ENCODE measurements at places on chromosomes 3 and 15.
A peak's percentile ranks its signal among the peaks of the same experiment; 100 is the strongest.

DNA sequence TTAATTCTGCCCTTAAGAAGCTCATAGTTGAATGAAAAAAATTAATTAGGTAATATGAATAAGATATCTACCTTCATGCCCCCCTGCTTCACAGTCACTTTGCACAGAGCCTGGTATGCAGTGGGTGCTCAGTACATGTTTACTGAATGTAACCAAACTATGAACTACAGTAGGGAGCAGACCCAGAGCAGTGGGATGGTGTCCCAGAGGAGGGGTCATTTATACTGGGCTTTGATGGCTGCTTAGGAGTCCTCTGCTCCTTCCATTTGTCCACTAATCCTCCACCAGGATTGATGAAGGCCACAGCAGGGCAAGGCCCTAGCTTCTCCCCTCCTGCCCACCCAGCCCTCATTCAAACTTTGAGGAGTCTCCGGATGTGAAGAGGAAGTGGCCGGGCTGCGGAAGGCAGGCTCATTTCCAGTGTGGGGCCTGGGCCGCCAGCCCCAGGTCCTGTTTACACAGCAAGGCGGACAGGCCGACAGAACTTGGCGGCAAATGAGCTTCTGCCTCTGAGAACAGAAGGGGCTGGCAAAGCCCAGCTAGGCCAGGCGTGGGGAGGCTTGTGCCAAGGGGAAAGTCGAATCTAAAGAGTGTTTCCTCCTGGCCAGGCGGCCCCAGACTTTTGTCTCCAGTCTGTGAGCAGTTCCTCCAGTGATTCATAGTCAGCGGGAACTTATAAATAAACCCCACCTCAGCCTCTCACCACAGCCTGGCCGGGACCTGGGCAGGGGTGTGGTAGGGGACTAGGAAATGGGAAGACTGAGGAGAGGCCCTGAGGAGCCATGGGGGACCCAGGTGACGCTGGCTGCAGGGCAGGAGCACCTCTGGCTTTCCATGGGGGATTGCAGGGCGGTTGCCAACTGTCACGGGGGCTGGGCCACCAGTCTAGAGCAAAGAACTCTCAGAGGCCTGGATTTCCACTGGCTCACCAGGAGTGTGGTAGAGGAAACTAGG lies 51.6 kb upstream of the LCTL start:
- DNase-seq: no peak

- DNase-seq: peak; percentile 79
These were observed 3.2 kb upstream of the LSG1 start for GRCh38 chr3:194675081-194675640.

DNA sequence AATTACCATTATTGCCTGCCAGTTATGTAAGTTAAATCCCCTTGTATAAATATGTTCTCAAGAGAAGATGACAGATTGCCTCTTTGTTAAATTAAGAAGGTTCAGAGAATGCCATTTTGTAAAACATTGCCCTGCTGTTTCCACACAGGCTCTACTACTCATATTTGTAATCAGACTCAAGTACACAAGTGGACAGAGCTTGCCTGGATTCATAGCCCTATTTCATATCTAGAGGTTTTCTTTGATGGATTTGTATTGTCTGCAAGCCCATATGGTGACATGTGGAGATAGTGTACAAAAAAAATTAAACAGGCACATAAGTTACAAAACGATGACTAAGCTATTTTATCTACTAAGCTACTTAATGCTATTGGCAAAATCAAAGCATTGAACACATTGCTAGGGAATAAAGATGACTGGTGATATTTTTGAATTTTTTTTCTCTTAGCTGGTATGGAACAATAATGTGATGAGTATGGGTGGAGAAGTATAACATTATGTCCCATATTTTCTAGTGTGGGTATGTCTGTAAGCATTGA lies 1286.6 kb upstream of the ALCAM start:
- DNase-seq: no peak

GRCh38 chr15:46569781-46570180 lies 935.0 kb downstream of the SQOR start:
- no peak for DNase-seq

DNA sequence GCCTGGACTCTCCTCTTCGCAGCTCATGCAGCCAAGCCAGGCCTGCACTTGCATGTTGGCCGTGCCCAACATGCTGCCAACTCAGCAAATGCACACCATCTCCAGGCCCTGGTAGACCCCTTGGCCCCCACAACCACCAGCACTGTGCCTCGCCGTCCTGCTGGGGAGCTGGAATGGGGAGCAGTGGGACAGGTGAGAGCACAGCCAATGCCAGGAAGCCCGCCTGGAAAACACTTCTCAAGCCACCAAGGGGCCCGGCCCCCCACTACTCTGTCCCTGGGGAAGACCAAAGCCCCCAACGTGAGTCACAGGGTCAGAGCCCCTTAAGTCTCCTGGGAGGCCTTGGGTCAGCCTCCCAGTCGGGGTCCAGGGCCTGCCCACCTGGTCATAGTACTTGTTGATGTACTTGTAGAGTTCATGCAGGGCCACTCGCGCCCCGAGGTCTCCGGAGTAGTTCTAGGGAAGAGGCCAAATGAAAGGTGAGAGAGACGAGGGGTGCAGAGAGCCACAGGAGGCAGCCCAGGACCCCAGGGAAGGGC lies 24.5 kb downstream of the PLXNB1 start:
- peak; percentile 22 for DNase-seq

- no peak for DNase-seq
These were observed 615.6 kb upstream of the NECTIN3 start for GRCh38 chr3:110456001-110456400.

GRCh38 chr3:150248888-150249681 lies 159.0 kb upstream of the TSC22D2 start:
- DNase-seq: no peak

GRCh38 chr3:16406166-16406565 lies 107.3 kb downstream of the RFTN1 start:
- no peak for DNase-seq

GRCh38 chr15:70672081-70672480 lies 91.3 kb downstream of the UACA start:
- DNase-seq: no peak

DNA sequence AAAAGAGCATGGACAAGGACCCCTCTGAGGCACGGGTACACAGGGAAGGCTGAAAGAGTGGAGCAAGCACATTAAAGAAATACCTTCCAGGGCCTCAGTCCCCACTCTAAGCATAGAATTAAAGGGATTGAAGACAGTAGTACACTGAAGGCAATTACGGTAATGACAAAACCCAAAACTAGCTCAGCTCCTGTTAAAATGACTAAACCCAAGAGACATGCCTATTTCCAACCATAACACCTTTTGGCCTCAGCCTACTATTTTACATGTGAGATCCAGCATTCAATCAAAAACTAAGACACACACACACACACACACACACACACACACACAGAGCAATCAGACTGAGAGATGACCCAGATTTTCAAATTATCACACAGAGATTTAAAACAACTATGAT lies 19.8 kb downstream of the MAP4 start:
- DNase-seq: no peak

GRCh38 chr3:10600726-10601125 lies 95.3 kb upstream of the ATP2B2 start:
- DNase-seq: no peak

GRCh38 chr3:168024537-168024941 lies 71.2 kb downstream of the GOLIM4 start:
- no peak for DNase-seq

GRCh38 chr15:94700211-94700610 lies 468.9 kb downstream of the MCTP2 start:
- no peak for DNase-seq

DNA sequence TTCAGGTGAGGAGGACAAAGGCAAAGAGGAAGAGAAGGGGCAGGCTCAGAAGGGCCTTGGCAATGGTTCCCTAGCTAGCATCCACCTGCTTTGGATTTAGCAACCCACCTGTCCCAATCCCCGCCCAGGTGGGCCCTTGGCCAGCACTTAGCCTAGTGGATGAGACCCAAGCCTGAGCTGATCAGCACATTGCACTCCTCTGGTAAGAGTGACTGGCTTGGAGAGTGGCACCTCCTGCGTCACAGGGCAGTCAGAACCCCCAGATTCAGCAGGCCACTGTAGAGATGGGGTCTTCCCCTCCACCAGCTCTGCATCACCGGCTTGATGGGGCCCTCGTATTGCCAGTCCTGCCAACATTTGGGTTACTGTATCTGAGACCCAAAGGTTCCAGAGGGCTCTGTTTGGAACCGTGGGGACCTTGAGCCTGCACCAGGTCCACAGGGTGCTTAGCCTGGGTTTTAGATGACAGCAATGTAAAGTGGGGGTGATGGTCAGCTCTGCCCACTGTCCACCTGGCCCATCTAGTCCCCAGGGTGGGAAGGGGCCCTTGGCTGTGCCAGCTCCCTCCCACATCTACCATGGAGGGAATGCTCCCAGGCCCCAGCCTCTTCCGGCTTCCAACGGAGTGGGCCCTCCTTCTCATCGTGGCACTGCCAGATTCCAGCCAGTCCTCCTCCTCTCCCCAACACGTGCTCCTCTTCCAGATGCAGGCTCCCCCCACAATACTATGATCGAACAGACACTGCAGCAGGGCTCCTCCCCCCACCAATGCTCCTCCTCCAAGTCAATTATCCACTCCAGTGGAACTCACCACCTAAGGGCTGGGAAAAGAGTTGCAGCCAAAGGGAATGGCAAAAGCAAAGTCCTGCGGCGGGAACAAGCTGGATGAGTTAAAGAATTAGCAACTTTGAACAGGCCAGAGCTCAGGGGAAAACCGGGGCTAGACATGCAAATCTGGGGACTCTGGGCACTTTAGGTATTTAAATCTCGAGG lies 45.7 kb downstream of the LHFPL4 start:
- no peak for DNase-seq

DNA sequence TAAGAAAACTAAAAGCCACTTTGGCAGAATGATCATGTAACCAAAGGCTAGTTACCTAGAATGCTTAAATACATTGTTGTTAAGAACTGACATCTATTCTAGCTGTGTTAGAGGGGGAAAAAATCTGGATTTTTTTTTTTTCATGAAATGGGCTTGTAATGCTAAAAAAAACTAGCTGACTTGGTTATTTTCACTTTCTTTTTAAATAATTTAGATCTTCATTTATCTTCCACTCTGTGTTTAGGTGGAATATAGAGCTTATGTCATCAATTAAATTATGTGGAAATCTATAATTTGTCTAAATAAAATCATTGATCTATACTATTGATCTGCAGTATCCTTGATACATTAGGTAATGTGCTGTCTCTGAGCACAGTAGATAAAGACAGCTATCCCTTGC lies 217.4 kb downstream of the TCF12 start:
- no peak for DNase-seq

- DNase-seq: no peak
These were observed 139.1 kb upstream of the MRPS22 start for GRCh38 chr3:139204728-139205127.
